Fibroblast of the conjunctiva (primary cell): ENCODE measurements at places on chromosomes 7 and 10.

DNA sequence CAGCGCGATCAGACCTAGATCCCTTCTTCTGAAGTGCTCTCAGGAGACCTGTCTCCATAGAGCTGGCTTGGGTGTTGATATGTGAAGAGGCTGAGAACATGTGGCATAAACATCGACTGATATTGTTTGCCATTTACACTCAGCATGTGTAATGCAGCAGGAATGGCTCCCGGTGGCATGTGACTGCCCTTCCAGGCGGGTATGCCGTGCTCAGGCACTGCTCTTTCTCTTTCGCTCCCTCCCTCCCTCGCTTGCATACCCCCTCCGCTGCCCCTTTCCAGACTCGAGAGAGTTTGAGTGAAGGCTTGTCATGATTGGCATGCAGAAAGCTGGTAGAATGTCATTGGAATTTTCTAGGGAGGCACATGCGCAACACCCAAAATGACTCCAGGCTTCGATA lies 107.3 kb upstream of the PDCD4 start:
- DNase-seq, result no peak

DNA sequence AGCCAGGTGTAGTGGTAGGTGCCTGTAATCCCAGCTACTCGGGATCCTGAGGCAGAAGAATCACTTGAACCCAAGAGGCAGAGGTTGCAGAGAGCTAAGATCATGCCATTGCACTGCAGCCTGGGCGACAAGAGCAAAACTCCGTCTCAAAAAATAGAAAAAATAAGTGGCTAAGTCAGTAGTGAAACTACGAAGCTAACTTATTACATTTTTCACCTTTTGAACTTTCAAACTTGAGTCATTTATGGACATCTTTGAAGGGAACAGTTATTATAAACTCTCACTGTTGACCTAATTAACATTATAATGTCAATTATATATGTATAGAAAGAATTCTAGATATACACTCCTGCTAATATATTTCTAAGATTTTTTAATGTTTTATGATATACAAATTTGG lies 541.5 kb upstream of the C7orf33 start:
- no peak for DNase-seq

GRCh38 chr7:30366606-30367005 lies 82.2 kb downstream of the ZNRF2 start:
- DNase-seq, result no peak

DNA sequence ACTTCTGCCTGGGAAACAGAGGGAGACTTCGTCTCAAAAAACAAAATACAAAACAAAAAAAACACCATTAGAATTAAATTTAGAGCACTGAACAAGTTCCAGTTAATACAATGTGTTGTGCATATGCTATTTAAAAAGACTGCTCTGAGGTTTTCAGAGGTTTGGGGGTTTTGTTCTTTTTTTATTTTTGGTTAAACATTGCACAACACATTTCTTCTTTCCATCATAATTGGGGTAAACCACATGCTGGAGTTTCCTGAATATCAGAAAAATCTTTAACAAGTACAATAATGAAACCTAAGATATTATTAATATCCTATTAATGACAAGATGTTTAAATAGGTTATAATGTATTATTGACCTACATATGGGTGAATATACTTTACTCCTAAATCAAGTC lies 26.3 kb downstream of the IGF2BP3 start:
- no peak for DNase-seq

- DNase-seq, result no peak
These were observed 22.4 kb upstream of the ODAD2 start for GRCh38 chr10:28020993-28021982.

DNA sequence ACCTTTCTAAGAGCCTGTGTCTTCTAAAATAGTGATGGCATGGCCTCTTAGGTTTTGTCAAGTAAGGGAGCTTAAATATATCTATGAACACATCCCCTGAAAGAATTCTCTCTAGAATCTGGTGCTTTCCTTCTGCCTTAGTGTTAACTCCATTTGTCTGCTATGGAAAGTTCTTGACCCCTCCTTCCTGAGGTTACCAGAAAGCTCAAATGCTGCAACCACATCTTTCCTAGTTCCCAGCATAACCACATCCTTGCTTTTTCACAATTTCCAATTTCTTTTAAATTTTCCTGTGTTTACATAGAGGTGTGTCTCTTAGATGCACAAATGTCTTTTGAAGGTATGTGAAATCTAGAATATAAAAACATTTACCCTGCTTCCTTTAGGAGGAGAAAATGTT lies 16.4 kb upstream of the GSDME start:
- DNase-seq, result no peak

DNA sequence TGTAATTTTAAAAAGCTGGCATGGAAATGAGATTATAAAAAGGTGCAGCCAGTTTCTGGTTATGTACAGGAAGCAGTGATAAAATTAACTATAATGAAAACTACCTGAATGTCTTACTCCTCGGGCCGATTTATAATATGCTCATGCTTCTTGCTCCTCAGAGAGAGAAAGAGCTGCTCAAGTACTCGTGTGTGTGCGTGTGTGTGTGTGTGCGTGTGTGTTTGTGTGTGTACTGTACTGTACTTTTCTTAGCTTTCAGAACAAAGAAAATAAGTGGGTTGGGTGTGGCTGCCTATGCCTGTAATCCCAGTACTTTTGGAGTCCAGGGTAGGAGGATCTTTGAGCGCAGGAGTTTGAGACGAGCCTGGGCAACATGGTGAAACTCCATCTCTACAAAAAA lies 96.6 kb upstream of the NMT2 start:
- DNase-seq, result no peak

GRCh38 chr7:22934473-22935065 lies 79.4 kb downstream of the HYCC1 start:
- DNase-seq, result no peak

GRCh38 chr7:11331128-11332102 lies 357.7 kb downstream of the PHF14 start:
- DNase-seq, result no peak

GRCh38 chr10:969473-970150 lies 18.6 kb upstream of the GTPBP4 start:
- DNase-seq, result no peak

- no peak for DNase-seq
These were observed 1.2 kb upstream of the GTPBP4 start for GRCh38 chr10:986881-987619.

DNA sequence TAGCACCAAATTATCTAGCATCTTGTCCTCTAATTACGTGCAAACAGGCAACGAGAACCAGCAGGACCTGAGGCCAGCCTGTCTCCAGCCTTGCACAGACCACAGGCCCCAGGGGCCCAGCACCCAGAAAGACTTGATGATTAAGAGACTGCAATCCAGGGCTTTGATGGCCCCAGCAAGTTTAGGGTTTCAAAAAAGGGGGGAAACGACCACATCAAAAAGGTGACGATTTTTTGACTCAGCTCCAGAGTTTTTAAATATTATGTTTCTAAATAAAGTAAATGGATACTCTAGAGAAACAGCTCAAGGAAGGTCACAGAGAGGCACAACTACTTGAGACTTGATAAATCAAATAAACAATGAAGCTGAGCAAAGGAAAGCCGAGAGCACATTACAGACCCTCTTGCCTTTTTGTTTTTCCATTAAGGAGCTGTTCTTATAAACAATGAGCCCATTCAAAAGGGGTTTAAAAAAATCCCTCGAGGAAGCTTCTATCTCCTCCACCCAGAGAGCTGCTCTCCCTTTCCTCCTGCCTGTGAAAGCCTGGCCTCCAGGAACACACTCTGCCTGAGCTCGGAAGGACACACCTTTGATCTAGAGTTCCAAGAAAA lies 44.1 kb downstream of the GLI3 start:
- no peak for DNase-seq

GRCh38 chr7:21548491-21548890 lies 5.7 kb downstream of the DNAH11 start:
- DNase-seq, result no peak

DNA sequence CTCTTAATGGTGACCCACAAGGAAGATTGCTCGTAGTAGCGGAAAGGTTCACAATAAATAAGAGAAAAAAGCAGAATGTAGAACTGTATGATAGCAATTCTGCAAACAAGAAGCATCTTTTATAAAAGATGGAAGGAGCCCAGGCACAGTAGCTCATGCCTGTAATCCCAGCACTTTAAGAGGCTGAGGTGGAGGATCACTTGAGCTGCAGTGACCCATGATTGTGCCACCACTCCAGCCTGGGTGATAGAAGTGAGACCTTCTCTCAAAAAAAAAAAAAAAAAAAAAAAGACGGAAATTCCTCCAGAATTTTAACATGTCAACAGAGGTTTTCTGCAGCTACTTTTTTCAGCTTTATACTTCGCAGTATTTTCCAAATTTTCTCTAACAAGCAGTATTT lies 13.2 kb downstream of the GATAD1 start:
- no peak for DNase-seq

DNA sequence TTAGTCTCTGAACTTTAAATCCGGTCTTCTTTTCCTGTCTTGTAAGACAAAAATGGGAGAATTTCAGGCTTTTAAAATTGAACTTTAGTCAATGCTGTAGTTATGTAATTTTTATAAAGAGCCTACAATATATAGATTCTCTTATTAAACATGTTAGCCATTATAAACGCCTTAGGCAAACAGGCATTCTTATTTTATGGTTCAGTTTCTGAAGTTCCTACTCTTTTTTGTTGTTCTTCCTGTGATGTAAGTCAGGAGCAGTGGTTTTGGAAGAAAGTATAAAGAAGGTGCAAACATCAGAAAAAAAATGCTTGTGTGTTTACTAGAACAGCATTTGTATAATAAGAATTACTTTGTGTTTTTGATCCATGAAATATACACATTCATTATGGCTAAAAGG lies 41.6 kb downstream of the BICC1 start:
- no peak for DNase-seq

- no peak for DNase-seq
These were observed 220.3 kb downstream of the RPS24 start for GRCh38 chr10:78254013-78254412.

- no peak for DNase-seq
These were observed 242.3 kb downstream of the DYNC1I1 start for GRCh38 chr7:96014617-96015016.

DNA sequence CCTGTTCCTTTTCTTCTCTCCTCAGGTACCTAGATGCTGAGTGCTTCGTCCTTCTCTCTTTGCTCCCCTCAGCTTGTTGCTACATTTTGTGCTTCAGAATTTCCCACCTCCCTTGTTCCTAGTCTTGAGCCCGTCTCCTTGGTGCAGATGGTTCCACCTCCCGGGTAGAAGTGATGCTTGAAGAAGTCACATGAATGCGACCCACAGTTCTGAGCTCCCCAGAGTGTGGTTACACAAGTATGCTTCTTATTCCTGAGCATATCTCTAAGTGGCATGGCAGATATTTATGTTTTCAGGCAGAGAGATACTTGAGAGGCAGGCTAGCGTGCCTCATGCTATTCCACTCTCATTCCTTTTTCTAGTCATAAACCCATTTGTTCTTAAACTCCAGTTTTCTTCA lies 34.0 kb downstream of the INPP5F start:
- DNase-seq, result no peak

- no peak for DNase-seq
These were observed 217.2 kb downstream of the TWIST1 start for GRCh38 chr7:18900236-18900635.

DNA sequence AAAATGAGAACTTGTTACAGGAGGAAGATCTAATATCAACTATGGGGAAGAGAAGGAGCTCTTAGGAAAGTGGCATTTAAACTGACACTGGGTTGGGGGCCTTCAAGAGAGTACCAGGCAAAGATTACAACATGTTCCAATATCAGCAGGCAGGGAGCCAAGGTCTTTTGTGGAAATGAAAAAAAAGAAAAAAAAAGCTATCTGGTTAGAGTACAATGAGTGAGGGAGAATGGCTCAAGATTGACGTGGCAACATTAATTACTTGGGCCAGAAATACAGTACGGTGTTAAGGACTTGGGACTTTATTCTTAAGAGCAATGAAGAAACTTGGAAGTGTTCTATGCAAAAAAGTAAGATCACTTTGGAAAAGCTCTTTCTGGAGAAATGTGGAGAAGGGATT lies 132.3 kb upstream of the CDK1 start:
- DNase-seq, result no peak

- no peak for DNase-seq
These were observed 412.8 kb upstream of the MTPN start for GRCh38 chr7:136389933-136390332.

DNA sequence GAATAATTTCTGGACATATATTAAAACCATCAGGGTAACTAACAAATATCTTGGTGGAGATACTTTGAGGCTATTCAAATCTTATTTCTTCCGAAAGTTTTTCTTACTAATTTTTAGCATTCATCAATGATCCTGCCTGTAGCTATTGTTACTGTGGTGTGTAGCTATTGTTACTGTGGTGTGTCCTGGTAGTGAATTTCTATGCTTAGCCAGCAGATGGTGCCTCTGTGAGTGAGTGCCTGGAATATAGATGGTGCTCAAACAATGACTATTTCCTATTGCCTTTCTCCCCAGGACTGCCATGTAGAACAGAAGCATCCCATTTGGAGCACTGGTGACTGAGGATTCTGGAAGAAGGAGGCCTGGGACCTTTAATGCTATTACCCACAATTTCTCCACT lies 245.7 kb downstream of the CCSER2 start:
- DNase-seq, result no peak

DNA sequence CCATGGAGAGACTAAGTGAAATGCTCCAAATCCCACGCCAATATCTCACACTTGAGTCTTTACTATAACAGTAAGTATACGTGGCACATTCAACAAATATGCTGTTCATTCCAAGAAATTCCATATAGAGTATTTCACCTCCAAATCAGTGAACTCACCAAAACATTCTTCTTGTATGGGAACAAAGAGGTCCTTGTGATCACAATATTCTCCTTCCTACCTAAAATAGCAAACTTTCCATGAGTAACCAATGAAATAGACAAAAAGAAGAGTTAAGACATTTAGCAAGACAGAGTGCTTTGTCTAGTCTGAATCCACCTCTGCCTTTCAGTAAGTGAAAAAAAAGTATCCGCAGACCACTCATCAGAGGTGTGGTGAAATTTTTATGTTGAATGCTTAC lies 77.3 kb upstream of the NXPH1 start:
- no peak for DNase-seq

GRCh38 chr10:101257084-101257483 lies 27.8 kb upstream of the LBX1 start:
- no peak for DNase-seq
